Fibroblast of skin of left biceps (primary cell): ENCODE measurements at places on chromosomes 2 and 18.

DNA sequence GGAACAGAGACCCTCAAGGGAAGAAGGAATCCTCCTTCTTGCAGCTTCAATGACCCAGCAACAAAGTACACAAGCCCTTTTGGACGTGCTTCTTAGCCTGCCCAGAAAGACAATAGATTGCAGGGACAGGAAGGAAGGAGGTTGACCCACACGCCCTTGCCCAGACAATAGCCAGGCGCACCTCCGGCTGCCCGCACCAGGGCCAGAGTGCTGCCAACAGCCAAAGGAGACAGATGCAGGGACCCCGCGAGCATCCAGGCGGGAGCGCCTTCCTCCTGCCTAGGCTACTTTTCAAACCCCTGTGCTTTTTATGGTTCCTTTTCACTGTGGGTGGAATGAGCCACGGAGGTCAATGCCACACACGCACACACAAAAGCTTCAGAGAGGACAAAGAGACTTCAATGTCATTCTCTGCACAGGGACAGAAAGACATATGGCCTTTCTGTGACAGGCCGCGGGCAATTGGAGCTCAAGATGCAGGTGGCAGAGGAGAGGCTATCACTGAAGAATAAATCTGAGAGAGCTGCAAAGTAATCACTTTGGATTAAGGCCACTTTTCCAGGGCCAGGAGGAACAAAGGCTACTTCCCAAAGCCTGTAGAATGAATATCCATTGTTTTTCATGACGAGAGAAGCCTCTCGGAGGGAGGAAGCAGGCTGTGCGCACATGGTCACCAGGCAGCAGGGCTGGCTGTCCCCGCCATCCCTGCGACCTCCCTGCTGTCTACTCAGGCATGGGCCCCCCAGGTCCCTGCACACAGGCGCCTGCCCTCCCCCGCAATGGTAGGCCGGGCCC lies 300.6 kb downstream of the EIPR1 start:
- DNase-seq, result no peak

DNA sequence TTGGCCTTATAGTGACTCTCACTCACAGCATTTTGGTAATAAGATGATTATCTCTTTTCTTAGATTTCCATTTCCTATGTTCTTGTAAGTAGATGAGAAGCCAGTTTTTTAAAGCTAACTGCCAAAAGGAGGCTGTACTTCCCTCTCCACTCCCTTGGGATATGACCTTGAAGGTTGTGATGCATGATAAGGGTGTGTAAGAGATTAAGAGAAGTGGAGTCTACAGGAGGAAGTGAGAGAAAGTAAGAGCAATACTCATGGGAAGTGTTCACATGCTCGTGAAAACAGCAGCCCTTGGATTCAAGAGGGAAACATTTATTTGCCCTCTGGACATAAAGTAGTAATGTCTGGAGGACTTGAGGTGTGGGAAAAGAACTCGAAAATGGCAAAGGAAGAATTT lies 171.5 kb downstream of the EVA1A start:
- no peak for DNase-seq

- no peak for DNase-seq
These were observed 77.8 kb upstream of the STON1 start for GRCh38 chr2:48452108-48452507.

- DNase-seq, result no peak
These were observed 141.0 kb downstream of the GLI2 start for GRCh38 chr2:120876526-120877280.

DNA sequence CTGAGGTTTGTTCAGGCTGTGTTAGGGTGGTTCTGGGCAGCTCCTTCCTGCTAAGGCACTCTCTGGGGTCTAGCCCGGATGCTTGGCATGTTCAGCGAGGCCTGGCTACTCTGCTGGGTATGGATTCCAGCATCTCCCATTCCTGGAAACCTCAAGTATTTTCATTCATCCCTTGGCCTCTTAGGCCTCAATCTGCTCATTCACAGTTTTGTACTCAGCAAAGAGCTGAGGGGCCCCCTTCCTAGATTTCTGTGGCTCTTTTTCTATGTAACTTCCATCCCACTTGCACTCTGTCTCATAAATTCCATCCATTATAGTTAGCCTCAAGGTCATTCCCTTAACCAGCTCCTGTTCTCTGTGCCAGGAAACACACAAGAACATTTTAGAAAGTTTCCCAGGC lies 798.8 kb upstream of the HS6ST1 start:
- no peak for DNase-seq

- no peak for DNase-seq
These were observed 112.2 kb upstream of the FZD5 start for GRCh38 chr2:207881902-207882301.

GRCh38 chr2:201130524-201131186 lies 14.7 kb downstream of the CFLAR start:
- no peak for DNase-seq

DNA sequence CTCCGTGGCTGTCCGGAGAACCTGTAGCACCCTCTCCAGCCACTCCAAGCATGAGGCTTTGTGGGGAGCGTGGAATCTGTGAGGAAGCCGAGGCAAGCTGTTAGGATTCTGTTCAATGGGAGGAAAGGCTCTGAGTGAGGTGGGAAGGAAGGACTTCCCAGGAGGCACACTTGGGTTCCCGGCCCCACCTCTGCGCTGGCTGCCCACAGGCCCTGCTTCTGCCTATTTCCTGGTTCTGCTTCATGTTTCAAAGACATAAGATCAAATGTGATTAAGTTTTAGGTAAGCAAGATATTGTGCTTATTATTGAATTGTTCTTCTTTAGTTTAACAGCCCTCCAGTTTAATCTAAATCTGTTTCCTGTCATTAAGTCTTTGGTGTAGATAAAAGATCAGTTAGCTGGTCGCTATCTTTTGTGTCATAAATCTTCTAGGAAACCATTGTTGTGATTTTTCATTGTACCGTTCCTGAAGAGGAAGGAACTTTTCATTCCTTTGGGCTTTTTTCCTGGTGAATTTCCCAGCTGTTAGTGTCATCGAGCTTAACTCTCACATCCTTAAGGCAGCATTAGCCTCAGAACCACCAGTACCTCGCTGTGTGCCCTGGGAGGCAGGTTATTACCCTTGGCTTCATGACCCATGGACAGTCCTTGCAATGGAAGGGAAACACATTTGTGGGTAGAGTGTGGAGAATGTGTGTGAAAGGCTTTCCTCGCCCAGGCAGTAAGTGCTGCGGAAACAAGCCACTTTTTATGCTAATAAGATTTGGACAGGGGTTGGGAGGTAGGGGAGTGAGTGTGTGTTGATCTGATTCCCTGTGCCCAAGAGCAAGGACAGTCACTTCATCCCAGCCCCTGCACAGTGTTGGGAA lies 61.9 kb upstream of the ALPP start:
- DNase-seq, result no peak

- no peak for DNase-seq
These were observed 244.8 kb downstream of the DCDC2C start for GRCh38 chr2:3948191-3948590.

- no peak for DNase-seq
These were observed 237.8 kb downstream of the DCC start for GRCh38 chr18:52577795-52578194.

- no peak for DNase-seq
These were observed 28.5 kb downstream of the MAP4K3 start for GRCh38 chr2:39408351-39409136.

DNA sequence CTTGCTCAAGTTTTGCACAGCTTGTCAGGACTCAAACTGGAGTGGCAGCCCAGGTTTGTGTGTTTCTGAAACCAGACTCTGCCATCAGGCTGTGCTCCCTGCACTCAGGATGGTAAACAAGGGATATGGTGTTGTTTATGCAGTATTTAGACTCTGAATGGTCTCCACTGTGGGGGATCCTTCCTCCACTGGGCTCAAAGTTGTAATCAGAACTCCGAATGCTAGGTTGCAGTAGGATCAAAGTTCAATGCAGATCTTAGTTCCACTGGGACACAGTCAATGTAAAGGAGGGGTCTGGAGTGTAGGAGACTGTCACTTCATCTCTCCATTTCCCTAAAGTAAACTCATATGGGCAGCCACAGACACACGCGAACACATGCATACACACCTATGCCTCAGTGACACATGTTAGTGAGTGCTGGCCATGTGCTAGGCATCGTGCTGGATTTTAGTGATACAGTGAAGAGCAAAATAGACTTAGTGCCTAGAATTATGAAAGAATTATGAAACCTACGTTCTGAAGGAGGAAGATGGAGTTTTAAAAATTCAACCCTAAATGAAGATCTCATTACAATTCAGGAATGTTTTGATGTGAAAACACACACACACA lies 6.1 kb downstream of the IL18R1 start:
- DNase-seq, result no peak

GRCh38 chr2:109126501-109126860 lies 2.5 kb upstream of the SH3RF3 start:
- DNase-seq, result peak; percentile 50

- peak; percentile 10 for DNase-seq
These were observed 10.4 kb downstream of the FIGLA start for GRCh38 chr2:70779911-70780545.

- no peak for DNase-seq
These were observed 219.4 kb upstream of the SPOPL start for GRCh38 chr2:138282014-138282672.

DNA sequence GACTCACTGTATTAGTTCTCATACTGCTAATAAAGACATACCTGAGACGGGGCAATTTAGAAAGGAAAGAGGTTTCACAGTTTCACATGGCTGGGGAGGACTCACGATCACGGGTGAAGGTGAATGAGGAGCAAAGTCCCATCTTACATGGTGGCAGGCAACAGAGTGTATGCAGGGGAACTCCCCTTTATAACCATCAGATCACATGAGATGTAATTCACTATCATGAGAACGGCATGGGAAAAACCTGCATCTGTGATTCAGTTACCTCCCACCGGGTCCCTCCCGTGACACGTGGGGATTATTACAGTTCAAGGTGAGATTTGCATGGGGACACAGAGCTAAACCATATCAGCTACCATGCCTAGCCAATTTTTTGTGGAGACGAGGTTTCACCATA lies 168.2 kb downstream of the NEDD4L start:
- no peak for DNase-seq

- no peak for DNase-seq
These were observed 117.0 kb downstream of the CHN1 start for GRCh38 chr2:174888146-174888545.

- no peak for DNase-seq
These were observed 222.0 kb upstream of the COPS8 start for GRCh38 chr2:236863729-236864126.

DNA sequence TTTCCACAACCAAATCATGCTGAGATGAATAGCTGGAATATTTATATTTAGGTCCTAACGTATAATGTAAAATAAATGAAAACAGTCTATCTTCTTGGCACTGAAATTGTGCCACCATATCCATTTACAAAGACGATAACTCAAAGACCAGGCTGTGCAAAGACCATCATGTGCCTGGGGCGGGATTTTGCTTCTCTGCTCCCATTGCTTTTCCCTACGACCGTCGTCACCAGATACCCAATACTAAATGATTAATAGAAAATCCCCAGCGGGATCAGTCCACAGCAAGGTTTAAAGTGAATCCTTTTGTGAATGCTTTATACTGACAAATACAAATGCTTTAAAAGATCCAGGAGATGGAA lies 194.3 kb upstream of the ARL4C start:
- DNase-seq, result no peak

DNA sequence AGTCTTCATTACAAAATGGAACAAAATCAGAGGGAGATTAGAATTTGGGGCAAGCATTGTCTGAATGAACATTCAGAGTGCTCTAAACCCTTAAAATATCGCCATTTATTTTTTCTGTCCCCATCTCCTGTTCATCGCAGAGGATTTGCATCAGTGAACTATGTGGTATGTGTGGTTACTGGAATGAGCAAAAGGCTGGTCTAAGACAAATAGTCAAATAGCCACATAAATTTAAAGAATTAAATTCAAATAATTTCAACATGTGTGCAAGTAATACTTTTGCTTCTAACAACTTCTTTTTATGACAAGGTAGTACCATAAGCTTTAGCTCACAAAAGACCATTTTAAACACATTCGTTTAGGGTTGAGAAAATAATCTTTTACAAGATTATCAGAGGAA lies 82.6 kb upstream of the ST8SIA3 start:
- DNase-seq, result no peak

DNA sequence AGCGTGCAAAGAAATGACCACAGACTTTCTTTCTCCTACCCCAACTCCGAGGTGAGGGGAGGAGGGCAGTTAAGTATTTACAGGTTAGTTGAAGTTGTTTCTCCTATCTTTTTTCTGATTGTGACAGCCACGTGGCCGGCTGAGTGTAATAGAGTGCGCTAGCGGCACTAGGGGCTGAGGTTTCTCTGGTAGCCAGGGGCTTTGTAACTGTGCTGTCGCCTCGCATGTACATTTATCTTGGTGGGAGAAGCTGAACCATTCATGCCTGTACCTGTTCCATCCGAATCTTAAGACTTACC lies 214.1 kb upstream of the STON1 start:
- no peak for DNase-seq

DNA sequence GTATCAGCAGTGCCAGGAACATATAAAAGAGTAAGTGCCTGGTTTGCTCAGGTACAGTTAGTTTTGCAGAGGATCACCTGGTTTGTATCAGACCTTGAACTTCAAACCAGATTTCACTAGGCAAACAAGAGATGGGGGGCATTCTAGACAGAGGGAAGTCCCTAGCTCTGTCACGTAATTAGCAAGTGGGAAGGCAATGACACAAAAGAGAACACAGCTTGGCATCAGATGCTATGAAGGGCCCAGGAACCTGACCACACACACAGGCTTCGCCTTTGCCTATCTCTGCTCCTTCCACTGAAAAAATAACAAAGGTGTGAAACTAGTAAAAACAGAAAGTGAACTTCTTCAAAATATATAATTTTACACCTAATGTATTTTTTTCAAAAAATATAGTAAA lies 62.6 kb downstream of the CERKL start:
- no peak for DNase-seq
